ENCODE measurements at places on chromosomes 4 and X.

DNA sequence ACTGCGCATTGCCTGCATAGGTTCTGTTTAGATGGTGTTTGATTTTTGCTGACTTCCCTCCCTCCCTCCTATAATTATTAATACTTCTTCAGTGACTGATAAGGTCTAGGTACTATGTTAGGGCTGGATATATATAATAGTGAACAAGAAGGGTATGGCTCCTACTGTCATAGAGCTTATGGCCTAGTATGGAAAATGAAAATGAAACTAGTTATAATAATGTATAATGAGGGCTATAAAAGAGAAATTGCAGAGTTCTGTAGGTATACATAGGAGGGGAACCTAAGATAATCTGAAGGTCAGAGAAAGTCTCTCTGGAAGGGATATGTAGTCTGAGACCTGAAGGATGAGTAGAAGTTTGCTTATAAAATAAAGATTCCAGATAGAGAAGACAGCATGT lies 102.1 kb downstream of the DCK start:
- H3K36me3 ChIP-seq: no peaks in the 10 kb centered on the region
- H3K27me3 ChIP-seq: no peaks in the 10 kb centered on the region
- H3K27ac ChIP-seq: no peak overlapping the region
- no peak overlapping the region for H3K4me3 ChIP-seq
- DNase-seq: no peak
- no peaks in the 10 kb centered on the region for H3K4me1 ChIP-seq

DNA sequence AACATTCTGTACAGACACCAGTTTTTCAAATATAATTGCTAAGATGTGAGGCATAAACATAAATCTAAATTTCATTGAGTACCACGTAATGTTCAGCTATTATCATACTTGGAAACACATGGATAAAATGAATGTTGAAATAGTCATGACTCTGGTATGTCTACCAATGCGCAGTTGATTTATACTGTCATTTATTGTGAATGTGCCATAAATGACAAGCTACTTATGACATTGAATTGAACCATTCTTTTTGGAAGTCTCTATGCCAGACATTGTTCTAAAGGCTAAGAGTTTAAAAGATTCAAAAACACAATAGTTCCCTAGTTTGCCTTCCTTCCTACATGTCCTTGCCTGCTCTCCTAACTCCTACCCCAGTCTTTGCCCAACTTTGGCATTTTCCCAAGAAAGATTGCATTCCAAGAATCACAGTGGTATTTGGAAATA lies 96.6 kb upstream of the DMD start:
- H3K36me3 ChIP-seq: no peaks in the 10 kb centered on the region
- H3K4me3 ChIP-seq: no peak overlapping the region
- H3K27ac ChIP-seq: no peak overlapping the region

DNA sequence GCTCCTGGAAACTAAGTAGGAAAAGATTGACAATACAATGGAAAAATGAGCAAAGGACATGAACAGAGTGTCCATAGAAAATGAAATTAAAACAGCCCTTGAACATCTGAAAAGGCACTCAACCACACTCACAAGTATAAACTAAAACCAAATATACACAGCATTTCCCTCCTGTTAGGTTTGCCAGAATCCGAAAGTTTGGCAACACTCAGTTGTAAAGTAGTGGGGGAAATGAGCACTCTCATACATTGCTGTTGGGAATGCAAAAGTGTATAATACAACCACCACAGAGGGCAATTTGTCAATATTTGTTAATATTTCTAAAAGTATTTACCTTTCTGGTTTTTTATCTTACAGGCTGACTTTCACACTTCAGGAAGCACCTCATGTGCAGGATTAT lies 84.2 kb upstream of the TMEM164 start:
- no peak overlapping the region for H3K27ac ChIP-seq
- H3K27me3 ChIP-seq: no peaks in the 10 kb centered on the region
- H3K4me3 ChIP-seq: no peak overlapping the region
- DNase-seq: no peak

DNA sequence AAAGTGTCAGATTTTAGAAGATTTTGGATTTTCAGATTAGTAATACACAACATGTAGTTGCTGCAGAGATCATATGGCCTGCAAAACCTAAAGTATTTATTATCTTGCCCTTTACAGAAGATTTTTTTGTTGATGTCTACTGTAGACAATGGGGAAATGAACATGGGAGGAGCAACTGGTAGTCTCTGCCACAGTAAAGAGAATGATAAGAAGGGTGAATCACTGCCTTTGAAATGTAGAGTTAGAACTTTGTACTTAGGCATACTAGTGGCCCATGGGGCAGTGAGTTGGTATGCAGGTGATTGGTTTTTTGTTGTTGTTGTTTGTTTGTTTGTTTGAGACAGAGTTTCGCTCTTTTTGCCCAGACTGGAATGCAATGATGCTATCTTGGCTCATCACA lies 50.1 kb downstream of the GAB1 start:
- H3K4me3 ChIP-seq: no peak overlapping the region
- no peaks in the 10 kb centered on the region for H3K27me3 ChIP-seq
- H3K36me3 ChIP-seq: no peaks in the 10 kb centered on the region
- DNase-seq: no peak
- peaks cover 6% of the 10 kb centered on the region for H3K4me1 ChIP-seq

- no peak overlapping the region for H3K27ac ChIP-seq
- no peaks in the 10 kb centered on the region for H3K27me3 ChIP-seq
- H3K4me3 ChIP-seq: no peak overlapping the region
- peaks cover 3% of the 10 kb centered on the region for H3K4me1 ChIP-seq
Observed at GRCh38 chrX:72554448-72555140, 18.0 kb downstream of the HDAC8 start.

DNA sequence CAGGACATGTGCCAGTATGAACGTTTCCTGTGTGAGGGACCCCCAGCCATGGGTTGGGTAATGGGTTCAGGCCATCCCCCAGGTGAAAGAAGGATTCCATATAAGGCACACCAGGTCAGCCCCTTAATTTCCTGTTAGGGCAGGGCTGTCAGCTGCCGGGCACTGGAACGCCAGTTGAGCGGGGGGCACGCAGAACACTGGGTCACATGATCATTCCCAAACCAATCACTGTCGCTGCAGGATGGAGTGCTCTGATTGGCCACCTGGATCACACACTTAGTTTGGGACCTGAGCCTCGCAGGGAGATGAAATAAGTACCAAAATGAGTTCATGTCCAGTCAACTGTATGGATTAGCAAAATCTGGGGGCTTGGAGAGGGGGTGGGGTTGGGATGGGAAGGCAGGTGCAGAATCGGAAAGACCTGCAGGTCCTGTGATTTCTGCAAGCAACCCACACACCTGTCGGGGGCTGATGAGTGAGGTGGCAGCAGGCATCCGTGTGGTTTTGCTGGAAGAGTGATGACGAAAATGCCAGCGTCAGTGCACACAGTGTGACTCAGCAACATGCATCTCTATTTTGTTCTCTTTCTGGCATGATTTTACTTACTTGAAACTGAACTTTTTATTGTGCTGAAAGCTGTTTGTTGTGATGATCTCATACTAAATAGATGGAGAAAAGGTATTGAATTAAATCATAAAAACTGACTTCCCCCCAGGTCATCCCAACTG lies 32.2 kb downstream of the RNF212 start:
- H3K36me3 ChIP-seq: no peaks in the 10 kb centered on the region
- no peak for DNase-seq
- no peaks in the 10 kb centered on the region for H3K27me3 ChIP-seq
- H3K4me1 ChIP-seq: no peaks in the 10 kb centered on the region
- H3K4me3 ChIP-seq: no peak overlapping the region

DNA sequence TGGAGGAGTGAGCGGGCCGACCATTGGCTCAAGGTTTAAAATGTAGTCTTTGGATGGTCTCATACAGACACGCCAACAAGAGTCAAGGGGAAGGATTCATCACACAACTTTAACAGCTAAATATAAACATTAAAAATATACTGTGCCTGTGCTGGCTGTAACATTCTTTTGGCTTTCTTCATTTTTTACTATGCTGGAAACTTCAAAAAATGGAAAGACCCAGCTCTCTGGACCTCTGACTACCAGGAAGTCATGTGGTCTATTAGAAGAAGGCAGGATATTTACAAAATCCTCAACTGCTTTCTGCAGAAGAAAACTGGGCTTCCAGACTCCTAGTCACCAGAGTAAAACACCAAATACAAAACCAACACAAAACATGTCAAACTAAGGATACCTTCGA lies 49.8 kb upstream of the KLF3 start:
- no peak overlapping the region for H3K27ac ChIP-seq
- no peaks in the 10 kb centered on the region for H3K27me3 ChIP-seq
- no peaks in the 10 kb centered on the region for H3K36me3 ChIP-seq
- no peak overlapping the region for H3K4me3 ChIP-seq

GRCh38 chr4:70700712-70701111 lies 12.4 kb downstream of the UTP3 start:
- H3K36me3 ChIP-seq: no peaks in the 10 kb centered on the region
- no peaks in the 10 kb centered on the region for H3K27me3 ChIP-seq
- H3K27ac ChIP-seq: no peak overlapping the region
- no peak for DNase-seq
- no peak overlapping the region for H3K4me3 ChIP-seq

GRCh38 chr4:164379694-164380093 lies 374.2 kb upstream of the SMIM31 start:
- H3K4me1 ChIP-seq: no peaks in the 10 kb centered on the region
- peak; percentile 24 for DNase-seq
- H3K27ac ChIP-seq: no peak overlapping the region
- H3K4me3 ChIP-seq: no peak overlapping the region
- H3K36me3 ChIP-seq: no peaks in the 10 kb centered on the region

DNA sequence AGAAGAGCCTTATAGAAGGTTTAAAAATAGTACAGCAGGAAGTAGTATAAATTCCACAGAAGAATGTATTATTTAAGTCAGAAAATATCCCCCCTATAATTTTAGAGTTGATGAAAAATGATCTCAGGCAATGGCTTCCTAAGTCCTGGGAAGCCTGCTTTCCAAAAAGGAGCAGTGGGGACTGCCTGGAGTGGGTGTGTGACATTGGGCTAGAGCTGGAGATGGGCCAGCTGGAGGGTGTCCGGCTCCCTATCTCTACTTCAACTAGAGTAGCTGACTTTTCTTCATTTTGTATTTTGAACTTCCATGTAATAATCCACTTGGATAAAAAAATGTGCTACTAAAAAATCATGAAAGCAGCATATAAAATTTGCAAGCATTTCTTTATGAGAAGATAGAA lies 253.9 kb downstream of the ANK2 start:
- no peak overlapping the region for H3K27ac ChIP-seq
- no peaks in the 10 kb centered on the region for H3K27me3 ChIP-seq
- no peaks in the 10 kb centered on the region for H3K36me3 ChIP-seq
- H3K4me3 ChIP-seq: no peak overlapping the region
- no peak for DNase-seq

GRCh38 chr4:43411226-43411625 lies 518.7 kb downstream of the GRXCR1 start:
- no peaks in the 10 kb centered on the region for H3K27me3 ChIP-seq
- H3K27ac ChIP-seq: no peak overlapping the region
- no peak overlapping the region for H3K4me3 ChIP-seq
- no peaks in the 10 kb centered on the region for H3K4me1 ChIP-seq

- DNase-seq: peak; percentile 75
Observed at GRCh38 chr4:38948551-38948950, 80.9 kb downstream of the FAM114A1 start.

DNA sequence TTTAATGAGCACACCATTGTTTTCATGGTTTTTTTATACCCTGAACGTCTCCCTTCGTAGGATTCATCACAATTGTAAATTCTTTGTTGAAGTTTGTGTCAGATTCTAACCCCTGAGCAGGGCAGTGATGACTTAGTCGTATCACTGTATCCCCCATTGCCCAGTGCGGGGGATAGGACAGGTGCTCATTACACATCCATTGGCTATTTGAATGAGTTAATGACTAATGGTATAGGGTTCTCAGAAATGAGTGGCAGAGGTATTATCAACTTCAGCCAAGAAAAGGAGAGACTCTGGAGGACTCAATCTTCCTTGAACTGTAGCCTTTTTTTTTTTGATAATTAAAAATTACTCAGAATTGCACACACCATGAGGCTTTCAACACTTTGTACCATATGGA lies 64.6 kb downstream of the SYNPO2 start:
- no peaks in the 10 kb centered on the region for H3K27me3 ChIP-seq
- H3K27ac ChIP-seq: no peak overlapping the region
- H3K36me3 ChIP-seq: no peaks in the 10 kb centered on the region

GRCh38 chr4:104751468-104751867 lies 256.8 kb upstream of the CXXC4 start:
- no peaks in the 10 kb centered on the region for H3K4me1 ChIP-seq
- no peaks in the 10 kb centered on the region for H3K27me3 ChIP-seq
- no peaks in the 10 kb centered on the region for H3K36me3 ChIP-seq
- no peak overlapping the region for H3K4me3 ChIP-seq
- no peak overlapping the region for H3K27ac ChIP-seq

DNA sequence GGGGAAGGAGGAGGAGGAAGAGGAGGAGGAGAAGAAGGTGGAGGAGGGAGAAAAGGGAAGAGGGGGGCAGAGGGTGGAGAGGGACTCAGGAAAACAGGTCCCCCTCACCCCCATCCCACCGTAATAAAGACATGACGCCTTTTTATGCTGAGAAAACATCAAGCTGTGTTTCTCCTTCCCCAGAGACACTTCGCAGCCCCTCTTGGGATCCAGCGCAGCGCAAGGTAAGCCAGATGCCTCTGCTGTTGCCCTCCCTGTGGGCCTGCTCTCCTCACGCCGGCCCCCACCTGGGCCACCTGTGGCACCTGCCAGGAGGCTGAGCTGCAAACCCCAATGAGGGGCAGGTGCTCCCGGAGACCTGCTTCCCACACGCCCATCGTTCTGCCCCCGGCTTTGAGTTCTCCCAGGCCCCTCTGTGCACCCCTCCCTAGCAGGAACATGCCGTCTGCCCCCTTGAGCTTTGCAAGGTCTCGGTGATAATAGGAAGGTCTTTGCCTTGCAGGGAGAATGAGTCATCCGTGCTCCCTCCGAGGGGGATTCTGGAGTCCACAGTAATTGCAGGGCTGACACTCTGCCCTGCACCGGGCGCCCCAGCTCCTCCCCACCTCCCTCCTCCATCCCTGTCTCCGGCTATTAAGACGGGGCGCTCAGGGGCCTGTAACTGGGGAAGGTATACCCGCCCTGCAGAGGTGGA lies 45.3 kb upstream of the SHOX start:
- H3K4me1 ChIP-seq: peaks cover 3% of the 10 kb centered on the region
- H3K4me3 ChIP-seq: no peak overlapping the region
- H3K27me3 ChIP-seq: no peaks in the 10 kb centered on the region
- H3K27ac ChIP-seq: no peak overlapping the region
- H3K36me3 ChIP-seq: no peaks in the 10 kb centered on the region
- DNase-seq: no peak
